ENCODE measurements at places on chromosomes 13 and 19.

- peak; percentile 76 for DNase-seq
These were observed 5.3 kb downstream of the DHPS start for GRCh38 chr19:12676384-12676792.

DNA sequence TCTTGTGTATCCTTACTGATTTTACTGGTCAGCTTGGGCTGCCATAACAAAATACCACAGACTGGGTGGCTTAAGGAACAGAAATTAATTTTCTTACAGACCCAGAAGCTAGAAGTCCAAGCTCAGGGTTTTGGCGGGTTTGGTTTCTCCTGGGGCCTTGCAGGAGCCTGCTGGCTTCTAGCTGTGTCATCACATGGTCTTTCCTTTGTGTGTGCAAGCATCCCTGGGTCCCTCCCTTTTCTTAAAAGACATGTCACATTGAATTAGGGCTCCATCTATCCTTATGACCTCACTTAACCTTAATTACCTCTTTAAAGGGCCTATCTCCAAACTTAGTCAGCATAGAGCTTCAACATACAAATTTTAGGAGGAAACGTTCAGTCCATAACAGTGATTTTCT is 23.4 kb downstream of the UBAC2 start:
- peak; percentile 15 for DNase-seq

DNA sequence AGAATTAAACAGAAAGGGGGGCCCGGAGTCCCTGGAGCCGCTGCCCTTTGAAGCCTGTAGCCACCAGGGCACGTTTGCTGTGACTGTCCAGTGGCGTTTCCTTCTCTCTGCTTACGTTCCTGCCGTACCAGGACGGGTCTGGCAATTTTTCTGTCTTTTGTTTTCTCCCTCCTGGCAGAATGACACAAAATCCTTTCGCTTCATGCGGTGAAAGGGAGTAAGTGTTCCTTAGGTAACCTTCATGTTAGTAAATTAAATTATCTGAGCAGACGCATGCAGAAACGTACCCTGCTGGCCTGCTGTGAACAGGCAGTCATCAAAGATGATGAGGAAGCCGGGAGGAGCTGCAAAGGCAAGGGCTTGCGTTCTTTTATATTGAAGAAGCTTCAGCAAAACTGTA is 299.3 kb upstream of the ARGLU1 start:
- DNase-seq: no peak

DNA sequence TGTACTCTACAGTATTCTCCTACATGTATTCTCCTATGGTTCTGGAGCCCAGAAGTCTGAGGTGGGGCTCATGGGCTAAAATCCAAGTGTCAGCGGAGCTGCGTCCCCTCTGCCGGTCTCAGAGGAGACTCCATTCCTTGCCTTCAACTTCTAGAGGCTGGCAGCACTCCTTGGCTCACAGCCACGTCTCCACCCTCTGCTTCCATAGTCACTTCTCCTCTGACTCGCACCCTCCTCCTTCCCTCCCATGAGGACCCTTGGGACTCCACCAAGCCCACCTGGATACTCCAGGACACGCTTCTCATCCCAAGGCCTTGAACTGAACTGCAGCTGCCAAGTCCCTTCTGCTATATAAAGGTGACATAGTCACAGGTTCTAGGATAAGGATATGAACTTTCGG is 27.8 kb downstream of the DHRS12 start:
- DNase-seq: no peak
